ENCODE measurements at places on chromosomes 5 and 9. TPM values are rescaled to one million over a fixed set of nuclear protein-coding genes. Genes with fewer than 3 reads are reported as not detected.

- peaks cover 26% of the 10 kb centered on the region for H3K27me3 ChIP-seq
- no peaks in the 10 kb centered on the region for H3K36me3 ChIP-seq
- H3K4me1 ChIP-seq: no peaks in the 10 kb centered on the region
- peak overlapping the region; percentile 61 for H3K4me3 ChIP-seq
- no peak overlapping the region for H3K27ac ChIP-seq
Measured at GRCh38 chr5:2739360-2740050, 12.0 kb downstream of the IRX2 start.

- no peaks in the 10 kb centered on the region for H3K27me3 ChIP-seq
- H3K36me3 ChIP-seq: no peaks in the 10 kb centered on the region
- no peak for DNase-seq
- no peaks in the 10 kb centered on the region for H3K4me1 ChIP-seq
- no peak overlapping the region for H3K4me3 ChIP-seq
Measured at GRCh38 chr9:94082553-94082952, 1.7 kb upstream of the PTPDC1 start.

DNA sequence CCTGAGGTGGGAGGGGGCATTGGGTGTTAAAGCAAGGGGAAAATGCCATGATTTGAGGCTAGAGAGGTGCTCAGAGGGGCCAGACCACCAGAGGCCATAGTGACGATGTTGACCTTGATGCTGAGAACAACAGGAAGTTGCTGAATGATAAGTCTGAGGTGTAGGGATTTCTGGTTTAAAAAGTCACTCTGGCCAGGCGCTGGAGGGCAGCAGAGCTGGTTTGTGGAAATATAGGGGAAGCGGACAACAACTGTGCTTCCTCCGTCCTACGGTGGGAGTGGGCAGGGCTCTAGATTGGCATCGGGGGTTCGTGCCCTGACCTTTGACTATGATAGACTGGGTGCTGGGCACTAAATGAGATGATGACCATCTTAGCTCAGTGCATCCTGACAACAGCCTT is 44.7 kb downstream of the STOM start:
- H3K36me3 ChIP-seq: peaks cover 87% of the 10 kb centered on the region
- peak overlapping the region; percentile 45 for H3K4me3 ChIP-seq
- no peak for DNase-seq
- H3K27me3 ChIP-seq: no peaks in the 10 kb centered on the region
- peak overlapping the region; percentile 86 for H3K27ac ChIP-seq

The PCDHA9 gene
- polyA plus RNA-seq: 0.01 TPM

The FLT4 gene
- polyA plus RNA-seq: 3.7 TPM

All from psoas muscle (tissue), 8 donors.